ENCODE measurements at places on chromosomes 3 and 15. TPM values are rescaled to one million over a fixed set of nuclear protein-coding genes. Genes with fewer than 3 reads are reported as not detected.

The SEMA7A gene
- 5.5 TPM for total RNA-seq

DNA sequence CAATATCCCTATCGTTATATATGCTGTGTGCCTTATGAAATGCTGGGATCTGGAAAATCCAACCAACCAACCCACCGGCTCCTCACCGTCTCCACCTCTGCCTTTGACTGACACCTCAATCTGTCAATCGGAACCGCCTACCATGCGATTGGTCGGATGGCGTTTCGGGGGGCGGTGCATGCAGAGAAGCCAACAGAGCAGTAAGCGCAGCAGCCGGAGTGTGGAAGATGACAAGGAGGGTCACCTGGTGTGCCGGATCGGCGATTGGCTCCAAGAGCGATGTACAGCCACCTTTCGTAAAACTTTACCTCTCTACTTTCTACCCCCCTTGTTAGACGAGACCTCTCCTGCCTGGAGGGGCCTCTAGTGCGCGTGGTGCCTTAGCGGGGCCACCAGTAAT lies 6.3 kb downstream of the CLK3 start:
- no peak overlapping the region for H3K27ac ChIP-seq
- peaks cover 17% of the 10 kb centered on the region for H3K4me1 ChIP-seq
- no peak overlapping the region for H3K4me3 ChIP-seq
- no peak for DNase-seq

The SOX14 gene
- total RNA-seq, result not detected

DNA sequence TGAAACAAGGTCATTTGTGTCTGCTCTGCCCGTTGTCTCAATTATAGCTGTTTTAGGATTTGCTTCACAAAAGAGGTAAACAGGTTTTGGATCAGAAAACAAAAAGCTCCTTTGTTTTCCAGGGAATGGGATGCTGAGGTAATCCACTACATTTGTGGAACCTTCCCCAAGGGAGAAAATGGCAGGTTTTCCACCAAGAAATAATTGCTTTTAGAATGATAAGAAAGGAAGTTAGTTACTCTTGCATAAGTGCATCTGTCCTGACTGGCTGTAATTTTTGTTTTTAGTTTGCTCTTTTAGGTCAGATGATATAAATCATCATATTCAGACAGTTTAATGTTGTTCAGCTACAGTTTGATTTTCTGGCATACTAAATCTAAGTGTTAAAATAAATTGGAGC lies 198.5 kb upstream of the COL8A1 start:
- no peaks in the 10 kb centered on the region for H3K36me3 ChIP-seq
- H3K27me3 ChIP-seq, result no peaks in the 10 kb centered on the region
- H3K4me3 ChIP-seq, result no peak overlapping the region
- DNase-seq, result no peak
- H3K4me1 ChIP-seq, result no peaks in the 10 kb centered on the region

- H3K27ac ChIP-seq, result peak overlapping the region; percentile 68
- H3K27me3 ChIP-seq, result no peaks in the 10 kb centered on the region
- no peaks in the 10 kb centered on the region for H3K36me3 ChIP-seq
These were observed 83.8 kb upstream of the ROPN1 start for GRCh38 chr3:124075753-124076152.

DNA sequence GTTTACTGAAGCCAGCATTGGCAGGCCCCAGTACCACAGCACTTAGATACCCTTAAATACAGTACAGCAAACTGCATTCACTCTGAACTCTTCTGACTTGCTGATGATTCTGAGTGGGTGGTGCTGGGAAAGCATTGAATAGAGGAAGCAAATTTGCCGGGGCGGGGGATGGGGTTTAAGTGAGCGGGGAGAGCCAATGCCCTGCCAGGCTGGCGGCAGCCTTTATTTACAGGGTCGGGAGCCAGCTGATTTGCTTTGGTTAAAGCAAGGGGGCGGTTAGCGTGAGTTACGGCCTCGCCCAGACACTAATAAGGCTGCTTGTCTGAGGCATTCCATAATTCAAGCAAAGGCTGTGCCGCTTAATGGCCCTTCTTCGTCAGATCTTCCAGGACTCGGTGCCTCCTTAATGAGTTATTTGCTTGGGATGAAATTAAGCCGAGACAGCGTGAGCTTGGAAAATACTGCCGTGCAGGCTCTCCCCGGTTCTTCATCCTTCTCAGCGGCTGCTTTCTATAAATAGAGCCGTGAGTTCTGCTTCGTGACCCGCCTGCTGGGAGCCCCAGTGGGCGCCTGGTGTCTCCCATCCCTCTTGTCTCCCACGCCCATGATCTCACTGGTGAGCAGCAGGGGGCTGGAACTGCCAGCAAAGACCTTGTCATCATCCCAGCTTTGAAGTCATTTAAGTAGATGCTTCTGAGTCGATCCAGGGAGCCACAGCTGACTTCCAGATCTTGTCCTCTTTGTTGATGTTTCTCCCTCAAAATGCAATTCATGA lies 25.8 kb downstream of the SPSB4 start:
- H3K4me1 ChIP-seq, result peaks cover 4% of the 10 kb centered on the region
- DNase-seq, result peak; percentile 68
- H3K4me3 ChIP-seq, result peak overlapping the region; percentile 32

The TPRG1 gene
- total RNA-seq, result 6.4 TPM

Measured in ascending aorta (tissue), 2 donors.